Spleen (tissue), 13 donors: ENCODE measurements at places on chromosomes 5 and 9.

- DNase-seq, result no peak
Measured at GRCh38 chr9:92512622-92513021, 23.2 kb downstream of the ECM2 start.

- DNase-seq, result no peak
Measured at GRCh38 chr5:34870382-34870781, 31.4 kb downstream of the TTC23L start.

DNA sequence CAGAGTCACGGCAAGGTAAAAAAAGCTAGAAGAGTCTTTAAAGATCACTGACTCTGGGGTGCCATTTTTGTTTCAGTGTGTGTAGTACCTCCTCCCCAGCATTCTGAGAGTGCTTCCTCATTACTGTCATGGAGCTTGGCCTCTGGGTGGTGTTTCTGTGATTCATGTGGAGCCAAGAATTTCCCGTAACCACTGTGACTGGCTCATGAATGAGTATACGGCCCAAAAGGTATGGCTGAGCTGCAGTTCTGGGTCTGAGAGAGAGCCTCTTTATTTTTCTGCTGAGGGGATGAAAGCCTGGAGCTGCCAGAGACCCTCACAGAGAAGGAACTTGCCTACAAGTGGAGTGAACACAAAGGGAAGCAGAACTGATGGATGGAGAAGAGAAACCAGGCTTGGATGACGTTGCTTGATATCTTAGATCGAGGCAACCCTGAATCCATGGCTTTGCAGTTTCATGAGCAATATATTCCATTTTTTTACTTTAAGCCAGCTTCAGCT, 85.6 kb downstream of the PTTG1 start:
- DNase-seq, result no peak

- peak; percentile 51 for DNase-seq
Measured at GRCh38 chr9:132846918-132847515, 31.1 kb downstream of the AK8 start.

DNA sequence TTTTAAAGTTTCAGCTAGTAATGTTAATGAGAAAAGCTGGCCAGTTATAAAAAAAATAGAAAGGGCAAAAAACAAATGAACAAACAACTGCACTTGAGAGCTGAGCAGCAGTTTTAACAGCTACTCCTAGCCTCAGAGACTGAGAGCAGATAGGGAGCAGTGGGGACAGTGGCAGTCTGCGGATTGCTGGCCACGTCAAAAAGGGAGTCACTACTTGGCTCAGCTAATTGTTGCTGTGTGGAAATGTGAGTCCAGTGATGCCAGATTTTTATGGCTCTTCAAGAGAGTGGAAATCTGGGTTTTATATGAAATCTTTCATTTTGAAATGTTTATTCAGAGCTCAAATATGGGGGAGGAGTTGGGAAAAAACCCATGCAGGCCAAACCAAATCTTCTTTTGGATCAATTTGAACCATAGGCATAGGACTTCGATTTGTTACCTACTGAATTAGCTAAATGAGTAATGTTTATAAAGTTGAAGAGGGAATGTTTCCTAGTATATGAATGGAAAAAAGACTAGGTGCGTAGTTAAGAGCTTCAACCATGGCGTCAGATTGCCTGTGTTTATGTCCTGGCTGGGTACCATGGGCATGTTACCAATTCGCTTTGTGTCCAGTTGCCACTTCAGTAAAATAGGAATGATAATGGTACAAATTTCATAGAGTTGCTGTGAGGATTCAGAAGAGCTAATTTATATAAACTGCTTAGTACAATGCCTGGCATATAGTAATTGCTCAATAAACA, 102.1 kb downstream of the PAM start:
- DNase-seq, result no peak

DNA sequence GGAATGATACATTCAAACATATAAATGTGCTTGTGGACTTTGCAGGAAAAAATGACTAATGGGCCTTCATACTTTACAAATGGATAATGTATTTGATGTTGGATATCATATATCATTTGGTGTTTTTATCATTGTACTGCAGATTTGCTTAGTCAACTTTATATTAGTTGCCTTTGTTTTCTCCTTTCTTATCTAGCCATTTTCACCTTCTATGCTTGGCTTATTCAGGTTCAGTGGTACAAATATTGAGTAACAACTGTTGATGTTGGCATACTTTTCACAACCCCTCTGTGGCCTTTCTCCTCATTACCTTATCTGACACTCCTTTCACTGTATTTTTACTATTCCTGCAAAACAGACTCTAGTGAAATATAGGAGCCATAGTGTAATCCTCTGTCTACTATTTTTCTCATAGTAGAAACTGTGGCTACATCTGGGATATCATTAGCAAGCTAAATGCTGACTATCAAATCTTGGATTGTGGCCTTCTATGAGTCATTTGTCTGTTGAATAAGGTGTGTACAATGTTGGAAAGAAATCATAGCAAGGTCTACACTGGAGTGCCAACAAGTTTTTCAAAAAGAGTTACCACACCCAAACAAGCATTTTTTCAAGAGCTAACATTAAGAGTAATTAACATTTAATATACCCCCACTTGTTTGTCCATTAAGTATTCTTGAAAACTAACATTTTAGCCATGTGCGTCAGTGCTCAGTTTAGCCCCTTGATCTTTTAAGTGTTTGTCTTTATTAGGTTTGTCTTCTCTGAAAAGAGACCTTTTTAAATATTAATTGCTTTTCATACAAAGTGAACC, 330.1 kb downstream of the ADGRV1 start:
- DNase-seq, result no peak

- DNase-seq, result peak; percentile 42
Measured at GRCh38 chr9:113567361-113568080, 104.0 kb downstream of the RGS3 start.

DNA sequence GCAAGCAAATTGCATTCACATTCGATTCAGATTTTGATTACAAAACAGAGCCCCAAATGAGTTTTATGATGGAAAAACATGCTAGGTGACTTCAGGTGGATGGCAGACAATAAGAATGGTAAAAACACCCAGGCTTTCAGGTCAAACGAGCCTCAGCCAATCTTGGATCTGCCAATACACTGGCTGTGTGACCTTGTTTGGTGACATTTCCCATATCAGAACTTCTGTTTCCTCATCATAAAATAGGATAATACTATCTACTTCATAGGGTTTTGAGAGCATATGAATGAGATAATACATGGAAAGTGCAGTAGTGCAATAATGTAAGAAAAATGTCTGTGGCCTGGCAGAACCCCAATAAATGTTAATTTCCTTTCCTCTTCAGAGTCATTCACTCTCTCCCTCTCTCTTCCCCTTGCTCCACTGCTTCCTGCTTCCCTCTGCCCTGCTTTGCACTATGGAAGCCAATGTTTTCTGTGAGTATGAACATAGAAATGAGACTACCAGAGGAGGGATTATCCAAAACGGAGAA, 54.7 kb downstream of the SH3RF2 start:
- no peak for DNase-seq

GRCh38 chr5:123094919-123095797, 6.1 kb downstream of the PRDM6 start:
- DNase-seq, result no peak

DNA sequence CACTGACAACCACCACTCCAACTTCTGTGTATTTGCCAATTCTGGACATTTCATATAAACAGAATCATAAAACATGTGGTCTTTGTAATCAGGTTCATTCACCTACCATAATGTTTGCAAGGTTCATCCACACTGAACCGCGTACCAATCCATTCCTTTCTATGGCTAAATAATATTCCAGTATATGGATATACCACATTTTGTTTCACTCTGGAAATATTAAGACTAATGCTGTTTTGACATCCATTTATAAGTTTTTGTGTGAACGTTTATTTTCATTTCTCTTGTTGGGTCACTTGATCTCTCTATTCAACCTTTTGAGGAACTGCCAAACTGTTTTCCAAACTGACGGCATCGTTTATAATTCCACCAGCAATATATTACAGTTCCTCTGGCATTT, 26.3 kb upstream of the RNF38 start:
- no peak for DNase-seq

DNA sequence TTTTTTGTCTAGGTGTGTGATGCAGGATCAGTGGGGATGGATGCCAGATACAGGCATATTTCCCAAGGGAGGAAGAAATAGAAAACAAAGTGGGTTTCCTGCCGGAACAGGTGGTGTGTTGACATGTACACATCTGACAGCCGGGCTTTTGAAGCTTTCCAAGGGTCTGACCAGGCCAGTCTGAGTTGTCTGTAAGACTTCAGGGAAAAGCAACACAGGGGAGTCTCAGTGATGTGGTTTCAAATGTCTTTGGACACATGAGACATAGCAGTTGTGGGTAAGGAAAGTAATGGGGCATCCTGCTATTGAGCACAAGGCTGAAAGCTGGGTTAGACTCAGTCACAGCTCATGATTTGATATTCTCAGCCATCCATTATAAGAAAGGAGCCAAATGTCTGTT, 274.9 kb downstream of the PIK3R1 start:
- no peak for DNase-seq

DNA sequence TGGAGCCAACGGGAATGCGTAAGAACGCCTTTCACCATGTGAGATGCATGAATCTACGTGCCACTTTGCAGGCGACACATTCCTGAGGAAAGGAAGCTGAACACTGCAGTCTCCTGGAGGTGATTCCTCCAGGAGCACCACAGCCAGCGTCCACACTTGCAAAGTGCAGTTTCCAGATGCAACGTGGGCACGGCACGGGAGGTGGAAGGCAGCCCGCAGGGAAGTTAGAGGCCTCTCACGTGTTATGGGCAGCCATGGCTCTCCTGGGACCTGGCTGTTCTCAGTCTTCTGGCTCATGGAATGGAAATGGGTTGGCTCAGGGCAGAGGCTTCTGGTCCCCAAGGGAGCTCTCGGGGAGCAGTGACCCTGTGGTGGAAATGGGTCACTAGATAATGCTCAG, 381.0 kb upstream of the IRX4 start:
- no peak for DNase-seq

GRCh38 chr5:61386045-61386800, 54.2 kb downstream of the ZSWIM6 start:
- DNase-seq, result no peak

- DNase-seq, result no peak
Measured at GRCh38 chr5:477871-478270, 34.9 kb downstream of the EXOC3 start.

GRCh38 chr5:10243660-10244240, 5.9 kb downstream of the ATPSCKMT start:
- no peak for DNase-seq

GRCh38 chr9:93309889-93310425, 126.0 kb downstream of the WNK2 start:
- no peak for DNase-seq

DNA sequence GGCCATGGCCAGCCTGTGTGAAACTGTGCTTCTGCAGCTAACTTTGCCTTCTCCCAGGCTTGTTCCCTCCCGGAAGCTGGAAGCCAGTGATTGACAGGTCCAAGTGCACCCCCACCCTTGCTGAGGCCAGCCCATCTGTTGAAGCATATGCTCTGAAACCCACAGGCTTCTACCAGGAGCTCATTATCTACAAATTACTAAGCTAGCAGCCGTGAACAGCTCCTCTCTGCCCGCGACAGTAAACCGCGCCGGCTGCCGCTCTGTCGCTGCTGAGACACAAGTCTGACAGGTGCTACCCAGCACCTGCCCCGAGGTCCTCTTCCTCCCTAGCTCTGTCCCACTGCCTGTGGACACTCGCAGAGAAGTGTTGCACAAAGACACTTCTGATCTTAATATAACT, 490.9 kb downstream of the GADD45G start:
- DNase-seq, result no peak

DNA sequence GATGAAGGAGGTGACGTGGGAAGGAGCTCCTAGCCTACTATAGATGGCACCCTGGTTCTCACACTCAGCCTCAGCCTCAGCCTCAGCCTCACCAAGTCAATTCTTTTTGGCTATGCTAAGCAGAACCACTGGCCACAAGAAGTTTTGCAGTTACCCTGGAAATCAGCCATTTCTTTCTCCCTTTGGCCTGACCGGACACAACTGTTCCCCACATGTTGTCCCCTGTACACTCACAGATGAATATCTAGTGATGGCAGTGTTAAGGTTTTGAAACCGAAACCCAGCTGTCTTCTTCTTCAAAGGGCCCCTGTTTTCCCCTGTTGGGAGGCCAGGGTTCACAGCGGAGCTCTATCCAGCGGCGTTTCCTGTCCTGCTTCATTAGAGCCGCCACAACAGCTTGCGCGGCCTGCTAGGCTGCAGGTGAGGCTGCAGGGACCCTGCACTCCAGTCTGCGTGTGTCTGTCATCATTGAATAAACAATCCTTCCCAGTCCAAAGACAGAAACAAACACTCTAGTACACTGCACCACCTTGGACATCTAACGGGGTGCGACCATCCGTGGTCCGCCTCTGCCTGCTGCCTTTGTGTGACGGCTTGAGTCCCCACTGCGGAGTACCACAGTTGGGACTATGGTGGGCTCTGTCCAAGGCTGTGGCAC, 250.5 kb downstream of the DENND1A start:
- DNase-seq, result peak; percentile 82

- no peak for DNase-seq
Measured at GRCh38 chr9:138083873-138084272, 206.3 kb downstream of the CACNA1B start.

DNA sequence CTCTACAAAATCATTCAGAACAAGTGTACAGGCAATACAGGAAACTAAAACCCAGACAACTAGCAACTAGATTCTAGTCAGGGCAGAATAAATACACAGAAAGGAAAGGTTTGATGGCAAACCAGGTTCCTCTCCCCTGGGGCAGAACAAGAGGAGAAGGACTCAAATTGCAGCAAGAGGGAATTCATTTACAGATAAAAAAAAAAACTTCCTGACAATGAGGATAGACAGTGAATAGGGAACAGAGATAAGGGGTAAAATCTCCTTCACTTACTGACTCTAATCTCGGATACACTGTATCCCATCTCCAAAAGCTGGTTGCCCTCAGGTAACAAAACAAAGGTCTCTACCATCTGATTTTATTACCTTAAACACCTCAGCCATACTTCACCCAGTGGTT, 244.0 kb downstream of the SEC61B start:
- no peak for DNase-seq

GRCh38 chr5:78667461-78668103, 19.0 kb upstream of the LHFPL2 start:
- DNase-seq, result no peak

DNA sequence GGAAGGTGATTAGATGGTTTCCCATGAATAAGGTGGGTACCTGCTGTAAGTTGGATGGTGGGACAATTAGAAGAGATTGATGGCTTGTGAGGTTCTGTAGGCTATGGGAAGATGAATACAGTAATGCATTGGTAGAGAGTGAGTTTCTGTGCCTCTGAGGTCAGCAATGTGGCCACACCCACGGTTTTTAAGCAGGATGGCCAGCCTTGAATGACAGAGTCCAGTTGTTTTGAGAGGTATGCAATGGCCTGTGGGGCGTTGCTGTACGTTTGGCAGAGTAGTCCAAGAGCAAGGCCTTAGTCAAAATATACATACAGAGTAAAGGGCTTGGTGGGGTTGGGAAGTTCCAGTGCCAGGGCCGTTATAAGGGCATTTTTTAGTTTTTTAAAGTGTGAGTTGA, 235.6 kb upstream of the C9orf72 start:
- DNase-seq, result no peak

- DNase-seq, result no peak
Measured at GRCh38 chr9:21465859-21466518, 16.1 kb downstream of the IFNE start.

- no peak for DNase-seq
Measured at GRCh38 chr9:106648799-106649198, 214.2 kb upstream of the ZNF462 start.

GRCh38 chr5:76999451-76999850, 30.8 kb upstream of the AGGF1 start:
- no peak for DNase-seq
